Stimulated activated CD8-positive, alpha-beta memory T cell treated with anti-CD3 and anti-CD28 coated beads, Interleukin-7, amount 100 ng/mL, for 1 hour (primary cell): ENCODE measurements at places on chromosomes 13 and 19.

DNA sequence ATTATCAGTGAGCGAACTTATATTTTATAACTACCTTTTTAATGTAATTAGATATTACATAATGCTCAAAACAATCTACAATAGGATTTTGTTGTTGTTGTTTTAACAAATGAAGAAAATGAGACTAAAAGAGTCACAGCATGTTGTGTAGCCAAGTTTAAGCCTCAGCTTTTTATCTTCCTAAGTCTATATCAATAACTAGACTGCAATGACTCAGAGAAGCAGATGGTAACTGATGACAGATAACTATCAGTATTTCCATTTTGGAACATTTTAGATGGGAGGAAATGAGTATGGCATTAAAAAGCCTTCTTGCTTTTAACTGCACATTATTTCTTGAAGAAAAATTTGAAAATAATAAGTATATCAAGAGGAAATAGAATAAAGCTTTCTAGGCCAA, 825.2 kb downstream of the SLITRK1 start:
- no peak for DNase-seq

- DNase-seq, result no peak
These were observed 50.2 kb downstream of the MTMR6 start for GRCh38 chr13:25237083-25237482.

DNA sequence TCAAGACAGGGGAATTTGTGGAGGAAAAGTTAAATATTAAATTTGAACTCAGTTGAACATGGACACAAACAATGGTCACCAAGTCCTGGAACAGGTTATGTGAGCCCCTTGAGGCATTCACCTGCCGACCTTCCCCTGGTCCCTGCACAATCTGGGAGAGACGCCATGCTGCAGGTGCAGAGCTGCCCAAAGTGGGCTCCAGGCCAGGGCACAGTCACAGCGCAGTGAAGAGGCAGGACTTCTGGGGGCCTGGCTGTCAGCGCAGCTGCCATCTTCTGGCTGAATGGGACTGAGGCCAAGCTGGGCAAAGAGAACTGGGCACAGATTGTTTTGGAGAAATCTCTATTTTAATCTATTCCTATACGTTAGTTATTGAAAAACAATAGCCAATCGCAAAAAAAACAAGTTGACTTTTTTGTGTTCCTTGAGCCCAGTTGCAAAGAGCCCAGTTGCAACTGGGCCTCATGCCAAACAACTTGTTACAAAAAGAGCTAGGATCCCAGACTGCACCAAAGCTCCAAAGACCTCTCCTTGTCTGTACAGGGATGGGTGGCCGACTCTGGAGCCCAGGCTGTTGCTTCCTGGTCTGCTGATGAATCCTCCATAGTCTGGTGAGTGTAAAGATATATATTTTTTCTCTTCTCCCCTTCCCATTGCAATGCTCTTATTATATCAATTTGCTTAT, 1.2 kb upstream of the ZNF626 start:
- DNase-seq, result no peak

GRCh38 chr19:19637523-19638251, 5.8 kb downstream of the GMIP start:
- no peak for DNase-seq

- DNase-seq, result no peak
These were observed 364.4 kb downstream of the DCT start for GRCh38 chr13:94115054-94115453.

DNA sequence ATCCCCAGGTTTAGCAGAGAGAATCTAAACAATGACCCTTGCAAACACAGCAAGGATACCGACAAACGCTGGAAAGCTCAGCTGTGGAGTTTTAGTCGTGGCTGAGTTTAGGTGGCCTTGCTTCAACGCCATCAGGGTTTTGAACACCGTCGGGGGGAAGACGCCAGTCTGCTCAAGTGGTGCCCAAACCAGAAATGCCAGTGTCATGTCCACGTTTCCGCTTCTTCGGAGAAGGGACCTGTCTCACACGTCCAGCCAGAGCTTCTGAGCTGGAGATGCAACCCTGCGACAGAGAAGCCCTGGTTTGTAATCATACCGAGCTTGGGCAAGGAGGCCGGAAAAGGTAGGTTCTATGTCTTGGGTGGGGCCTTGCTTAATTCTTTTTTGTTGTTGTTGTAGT, 42.6 kb upstream of the ATP11A start:
- DNase-seq, result no peak

DNA sequence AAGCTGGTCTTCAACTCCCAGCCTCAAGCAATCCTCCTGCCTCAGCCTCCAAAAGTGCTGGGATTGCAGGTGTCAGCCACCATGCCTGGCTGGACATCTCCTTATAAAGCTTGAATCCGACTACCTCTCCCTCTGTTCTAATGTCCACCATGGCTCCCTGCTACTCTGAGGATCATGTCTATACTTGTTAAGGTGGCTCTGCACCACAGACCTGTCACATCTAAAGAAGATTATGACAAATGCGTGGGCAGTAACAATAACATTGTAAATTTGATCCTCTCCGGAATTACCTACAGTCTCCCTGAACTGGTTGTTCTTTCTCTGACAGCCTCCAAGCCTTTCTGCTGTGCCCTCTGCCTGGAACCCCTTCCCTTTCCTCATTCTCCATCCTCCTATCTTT, 1.8 kb downstream of the NXNL1 start:
- DNase-seq, result no peak

DNA sequence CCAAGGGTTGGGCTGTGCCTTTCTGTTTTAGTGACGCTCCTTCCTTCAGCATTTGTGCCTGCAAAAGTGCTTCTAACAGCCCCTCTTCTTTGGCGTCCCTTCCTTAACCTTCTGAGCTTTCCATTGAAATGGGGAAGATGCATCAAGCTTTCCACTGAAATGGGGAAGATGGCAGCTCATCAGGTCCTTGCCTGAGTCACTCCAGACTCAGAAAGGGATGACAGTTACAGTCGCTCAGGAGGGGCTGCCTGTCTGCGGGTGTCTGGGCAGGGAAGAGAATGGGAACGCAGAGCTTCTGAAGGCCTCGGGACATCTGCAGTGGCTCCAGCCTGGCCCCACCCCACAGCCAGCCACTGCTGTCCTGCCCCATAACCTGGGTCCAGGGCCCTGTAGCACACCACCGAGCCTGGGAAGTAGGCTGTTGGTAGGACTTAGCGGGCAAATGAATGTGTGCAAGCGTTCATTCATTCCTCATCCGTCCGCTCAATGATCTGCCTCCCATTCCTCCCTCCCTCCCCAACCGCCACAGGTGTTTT, 9.8 kb downstream of the AP1M1 start:
- no peak for DNase-seq

GRCh38 chr19:28297586-28298157, 915.3 kb downstream of the UQCRFS1 start:
- no peak for DNase-seq

DNA sequence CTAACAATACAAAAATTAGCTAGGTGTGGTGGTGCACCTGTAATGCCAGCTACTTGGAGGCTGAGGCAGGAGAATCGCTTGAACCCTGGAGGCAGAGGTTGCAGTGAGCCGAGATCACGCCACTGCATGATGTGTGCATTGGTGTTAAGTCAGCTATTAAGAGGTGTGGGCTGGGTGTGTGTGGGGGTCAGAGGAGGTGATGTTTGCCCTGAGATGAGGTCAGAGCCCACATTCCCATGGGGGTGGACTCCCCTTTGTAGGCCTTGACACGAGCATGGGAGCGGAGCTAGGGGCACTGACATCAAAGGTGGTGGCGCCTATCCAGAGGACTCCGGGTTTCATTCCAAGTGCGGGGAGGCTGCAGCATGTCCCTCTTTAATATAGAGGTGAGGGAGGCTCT, 34.6 kb upstream of the LDLR start:
- DNase-seq, result no peak

DNA sequence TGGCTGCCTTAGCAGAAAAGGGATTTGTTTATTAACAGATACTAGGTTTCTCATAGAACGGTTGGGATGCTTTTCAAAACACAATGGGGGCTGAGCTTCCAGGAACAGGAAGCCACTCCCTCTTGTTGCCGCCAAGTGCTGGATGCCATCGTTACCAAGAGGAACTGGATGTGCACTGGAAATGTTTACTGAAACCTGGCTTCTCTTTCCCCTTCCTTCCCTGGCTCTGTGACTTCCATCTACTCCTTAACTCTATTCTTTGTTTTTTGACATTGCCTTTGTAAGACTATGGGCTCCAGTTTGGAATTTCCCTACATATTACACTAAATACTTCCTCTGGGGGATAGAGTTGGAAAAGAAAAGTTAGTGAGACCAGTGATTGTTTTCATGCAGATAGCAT, 11.7 kb upstream of the KL start:
- DNase-seq, result no peak

GRCh38 chr13:98265692-98266551, 88.9 kb upstream of the RNF113B start:
- no peak for DNase-seq

DNA sequence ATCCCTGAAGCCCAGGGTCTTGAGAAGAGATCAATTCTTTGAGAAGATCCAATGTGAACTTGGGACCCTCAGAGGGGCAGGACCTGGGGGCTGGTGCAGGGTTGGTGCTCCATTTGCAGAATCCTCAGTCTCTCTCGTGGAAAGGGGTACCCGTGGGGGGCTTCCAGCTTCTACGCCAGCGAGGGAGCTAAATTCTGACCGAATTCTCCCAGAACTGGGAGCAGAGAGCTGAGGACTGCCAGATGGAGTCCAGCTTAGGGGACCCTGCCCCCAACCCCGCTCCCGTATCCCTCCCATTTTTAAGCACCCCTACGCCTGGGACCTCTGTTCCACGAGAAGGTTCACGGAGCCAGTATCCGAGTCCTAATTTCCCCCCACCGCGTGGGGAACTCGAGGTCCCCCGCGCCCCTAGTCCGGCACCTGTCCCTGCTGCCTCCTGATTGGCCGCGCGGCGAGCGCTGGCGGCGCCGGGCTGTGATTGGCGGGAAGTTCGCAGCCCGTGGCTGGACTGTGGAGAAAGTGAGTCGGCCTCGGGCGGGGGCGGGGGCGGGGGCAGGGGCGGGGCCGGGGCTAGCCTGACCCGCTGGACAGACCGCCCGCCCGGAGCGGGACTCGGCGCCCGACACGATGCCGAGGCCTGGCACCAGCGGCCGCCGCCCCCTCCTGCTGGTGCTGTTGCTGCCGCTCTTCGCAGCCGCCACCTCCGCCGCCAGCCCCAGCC, 4.4 kb upstream of the LTBP4 start:
- DNase-seq, result no peak

DNA sequence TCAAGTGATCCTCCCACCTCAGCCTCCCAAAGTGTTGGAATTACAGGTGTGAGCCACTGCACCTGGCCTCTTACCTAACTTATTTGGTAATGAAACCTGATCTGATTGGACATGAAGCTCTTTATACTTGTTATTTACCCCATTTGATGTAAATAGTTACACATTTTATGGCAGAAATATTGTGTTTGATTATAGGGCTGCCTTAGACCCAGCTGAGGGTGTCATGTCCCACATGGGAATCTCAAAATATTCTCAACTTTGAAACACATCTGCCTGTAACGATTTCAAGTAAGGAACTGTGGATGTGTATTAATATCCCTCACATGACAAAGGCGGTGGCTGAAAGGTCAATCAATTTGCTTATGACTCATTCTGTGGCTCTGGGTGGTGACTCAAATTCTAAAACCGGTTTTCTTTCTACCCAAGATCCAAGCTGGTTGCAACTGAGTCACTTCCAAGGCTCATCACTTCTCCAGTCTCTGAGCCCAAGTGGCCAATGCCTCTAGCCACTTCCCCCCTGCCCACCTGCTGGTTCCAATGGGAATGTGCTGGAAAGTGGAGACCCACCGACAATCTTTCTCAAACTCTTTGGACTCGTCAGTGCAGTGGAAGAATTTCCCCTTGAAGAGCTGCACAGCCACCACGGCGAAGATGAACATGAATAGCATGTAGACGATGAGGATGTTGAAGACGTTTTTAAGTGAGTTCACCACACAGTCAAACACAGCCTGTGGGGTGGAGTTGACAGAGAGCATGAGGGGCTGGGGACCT, 110.9 kb downstream of the IER2 start:
- no peak for DNase-seq

GRCh38 chr19:708154-709143, at the start of gene PALM:
Gene PALM (plus strand): TSS chr19:708935. CDS start chr19:709147, 212 bp downstream.
- no peak for DNase-seq

GRCh38 chr19:581399-582111, 8.1 kb upstream of the HCN2 start:
- DNase-seq, result no peak

GRCh38 chr13:58165617-58166016, 534.1 kb downstream of the PCDH17 start:
- no peak for DNase-seq

GRCh38 chr19:13164343-13165161, 14.3 kb downstream of the IER2 start:
- no peak for DNase-seq

DNA sequence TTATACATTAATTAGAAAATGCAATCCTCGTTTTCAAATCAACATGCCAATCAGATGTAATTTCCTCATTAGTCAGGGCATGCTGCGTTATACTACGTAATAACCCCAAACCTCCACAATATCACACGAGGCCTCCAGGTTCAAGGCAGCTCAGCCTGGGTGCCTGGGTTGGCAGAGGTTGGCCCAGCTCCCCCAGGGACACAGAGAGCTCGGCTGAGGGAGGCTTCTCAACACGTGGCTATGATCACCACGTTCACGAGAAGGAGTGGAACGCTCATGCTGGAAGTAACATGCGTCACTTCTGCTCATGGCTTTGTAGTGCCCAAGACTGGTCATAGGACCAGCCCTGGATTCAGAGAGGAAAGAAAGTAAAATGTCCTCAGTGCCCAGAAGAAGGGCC, 144.9 kb upstream of the SOX1 start:
- DNase-seq, result no peak

- no peak for DNase-seq
These were observed 120.2 kb downstream of the UBL3 start for GRCh38 chr13:29730253-29730652.

DNA sequence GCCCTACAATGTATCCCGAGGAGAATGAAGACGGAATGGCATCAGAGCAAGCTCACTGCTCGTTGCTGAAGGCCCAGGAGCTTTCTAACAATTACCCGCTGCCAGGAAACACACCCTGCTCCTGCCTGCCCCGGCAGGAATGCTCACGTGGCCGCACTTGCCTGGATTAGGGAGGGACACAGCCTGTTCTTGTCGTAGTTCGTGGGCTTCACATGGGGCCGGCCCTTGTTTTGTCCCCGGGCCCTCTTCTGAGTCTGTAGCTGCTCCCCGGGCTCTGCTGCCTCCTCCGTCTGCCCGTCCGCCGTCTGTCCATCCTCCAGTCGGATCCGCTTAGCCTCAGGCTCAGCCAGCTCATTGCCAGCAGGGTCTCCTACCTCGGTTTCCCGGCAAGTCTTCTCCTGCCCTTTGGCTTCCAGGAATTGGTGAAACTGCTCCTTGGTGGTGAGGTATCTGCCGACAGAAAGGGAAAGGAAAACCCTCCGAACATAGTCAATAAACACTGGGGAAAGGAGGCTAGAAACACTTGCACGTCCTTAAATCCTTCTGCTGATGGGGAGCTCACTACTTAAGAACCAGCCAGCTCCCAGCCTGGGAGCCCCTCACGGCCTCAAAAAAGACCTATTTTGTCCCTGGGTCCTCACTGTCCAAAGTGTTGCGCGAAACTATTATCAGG, 941 bp downstream of the DUS3L start:
- DNase-seq, result no peak

DNA sequence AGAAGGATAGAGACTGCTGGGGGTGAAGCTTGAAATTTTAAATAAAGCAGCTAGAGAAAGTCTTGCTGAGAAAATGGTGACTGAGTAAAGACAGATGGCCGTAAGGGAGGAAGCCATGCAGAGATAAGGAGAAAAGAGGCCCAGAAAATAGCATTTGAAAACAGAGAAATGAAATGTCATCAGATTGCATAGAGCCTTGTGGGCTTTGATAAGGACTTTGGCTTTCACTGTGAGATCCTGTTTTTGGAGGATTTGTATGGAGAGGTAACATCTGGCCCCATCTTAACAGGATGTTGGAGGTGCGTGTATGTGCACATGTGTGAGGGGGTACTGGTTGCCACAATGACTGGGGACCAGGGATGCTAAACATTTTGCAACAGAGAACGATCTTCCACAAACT, 19.5 kb upstream of the ATP8A2 start:
- DNase-seq, result no peak
